Head of caudate nucleus (tissue), 42 donors: ENCODE measurements at places on chromosomes 6 and 20.

DNA sequence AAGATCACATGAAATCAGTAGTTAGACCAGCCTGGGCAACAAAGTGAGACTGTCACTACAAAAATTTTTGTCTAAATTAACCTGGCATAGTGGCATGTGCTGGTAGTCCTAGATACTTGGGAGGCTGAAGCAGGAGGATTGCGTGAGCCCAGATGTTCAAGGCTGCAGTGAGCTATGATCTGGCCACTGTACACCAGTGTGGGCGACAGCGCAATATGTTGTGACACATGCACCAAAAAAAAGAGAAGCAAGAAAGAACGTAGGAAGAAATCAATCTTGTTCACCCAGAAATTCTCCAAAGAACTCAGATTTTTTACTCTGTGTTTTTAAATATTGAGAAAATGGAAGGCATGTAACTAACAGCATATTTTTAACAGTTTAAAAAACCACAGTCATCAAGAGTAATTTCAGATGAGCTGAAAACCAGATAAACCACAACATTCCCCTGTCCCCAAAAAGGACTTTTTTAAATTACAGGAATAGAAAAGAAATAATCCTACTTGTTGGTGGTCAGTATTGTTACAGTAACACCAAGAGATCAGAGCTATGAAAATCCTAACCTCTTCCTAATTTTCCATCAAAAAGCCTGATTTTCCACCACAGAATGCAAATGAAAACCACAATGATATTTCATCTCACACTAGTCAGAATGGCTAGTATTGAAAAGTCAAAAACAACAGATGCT lies 240.2 kb downstream of the KHDC1L start:
- no peak for DNase-seq

DNA sequence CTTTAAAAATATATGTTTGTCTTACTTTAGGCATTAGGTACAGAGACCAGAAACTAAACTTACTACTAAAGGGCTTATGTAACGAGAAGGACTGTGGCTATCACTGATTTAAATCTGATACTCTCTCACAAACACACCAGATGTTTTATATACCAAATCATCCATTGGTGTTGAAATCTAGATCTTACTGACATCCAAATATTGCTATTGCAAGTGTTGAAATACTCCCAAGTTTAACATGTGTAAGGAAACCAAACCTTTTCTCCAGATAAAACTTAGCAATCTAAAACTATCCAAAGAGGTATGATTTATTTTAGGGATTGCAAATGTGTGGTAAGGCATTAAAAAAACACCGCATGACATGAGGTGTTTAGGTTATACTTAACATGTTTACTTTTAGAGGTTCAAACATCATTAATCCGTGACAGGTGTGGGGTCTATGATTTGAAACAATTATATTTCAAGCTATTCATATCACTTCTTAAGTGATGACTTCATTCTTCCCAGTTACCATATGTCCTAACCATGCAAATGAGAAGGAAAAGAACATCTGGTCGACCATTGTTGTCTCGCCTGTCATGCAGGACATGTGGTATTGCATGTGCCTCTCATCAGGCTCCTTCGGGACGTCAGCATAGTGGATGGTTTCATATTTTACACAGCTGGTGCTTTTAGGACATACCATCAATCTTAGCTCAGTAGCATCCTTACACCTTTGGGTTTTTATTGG lies 168.3 kb upstream of the SPACA1 start:
- DNase-seq = no peak

DNA sequence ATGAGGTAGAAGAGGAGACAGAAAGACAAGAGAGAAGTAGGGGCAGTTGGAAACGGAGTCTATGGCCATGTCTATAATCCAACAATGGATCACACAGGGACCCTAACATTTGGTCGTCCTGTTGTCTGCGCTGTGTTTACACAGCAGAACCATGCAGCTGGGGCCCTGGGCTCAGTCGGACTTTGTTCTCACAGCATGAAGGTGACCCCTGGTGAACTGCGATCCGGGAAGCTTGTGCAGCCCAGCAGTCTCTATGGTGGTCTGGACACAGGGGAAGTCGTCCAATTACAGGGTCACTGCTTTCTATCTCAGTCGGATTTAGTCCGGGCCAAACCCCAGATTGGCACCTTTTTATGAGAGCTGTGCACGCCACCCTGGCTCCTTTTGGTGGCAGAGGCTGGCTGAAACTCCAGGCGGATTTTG lies 153.6 kb downstream of the FOXA2 start:
- no peak for DNase-seq

DNA sequence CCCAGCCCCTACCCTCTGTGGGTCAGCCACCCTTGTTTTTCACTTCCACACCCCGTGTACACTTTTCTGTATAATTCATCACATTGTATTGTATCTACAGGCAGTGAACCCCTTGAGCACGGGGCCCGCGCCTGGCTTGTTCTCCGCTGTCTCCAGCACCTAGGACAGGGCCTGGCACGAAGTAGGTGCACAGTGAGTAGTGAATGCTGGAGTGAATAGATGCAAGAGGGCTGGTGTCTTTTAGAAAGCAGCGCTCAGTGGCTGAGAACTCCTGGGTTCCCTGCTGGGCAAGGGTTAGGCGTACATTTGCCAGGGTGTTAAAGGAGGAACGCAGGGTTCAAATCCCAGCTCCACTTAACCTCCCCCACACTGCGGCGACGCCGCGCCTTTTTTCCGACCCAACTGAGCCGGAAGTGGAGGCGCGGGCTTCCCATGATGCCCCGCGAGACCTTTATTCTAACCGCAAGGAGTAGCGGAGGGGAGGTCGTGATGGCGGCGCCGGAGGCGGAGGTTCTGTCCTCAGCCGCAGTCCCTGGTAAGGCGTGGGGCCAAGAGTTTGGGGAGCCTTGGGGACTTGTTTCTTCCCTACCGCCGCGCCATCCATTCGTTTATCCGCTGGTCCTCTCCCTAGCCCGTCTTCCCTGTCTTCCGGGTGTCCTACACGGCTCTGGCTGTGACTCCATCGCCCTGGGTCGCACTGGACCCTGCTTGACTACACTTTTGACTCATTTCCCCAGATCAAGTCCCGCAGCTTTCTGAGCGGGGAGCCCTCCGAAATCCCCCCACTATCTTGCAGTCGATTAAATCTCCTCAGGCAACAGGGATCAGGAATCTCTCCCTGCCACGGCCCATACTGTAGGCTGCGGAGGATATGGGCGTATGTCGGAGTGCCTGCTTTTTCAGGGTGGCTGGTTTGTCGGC lies at the start of gene MAD2L1BP:
MAD2L1BP (plus strand) TSS at position 454 of the 921 bp plus-strand sequence; CDS start at position 490, 36 bp downstream.
- DNase-seq = peak; percentile 96

DNA sequence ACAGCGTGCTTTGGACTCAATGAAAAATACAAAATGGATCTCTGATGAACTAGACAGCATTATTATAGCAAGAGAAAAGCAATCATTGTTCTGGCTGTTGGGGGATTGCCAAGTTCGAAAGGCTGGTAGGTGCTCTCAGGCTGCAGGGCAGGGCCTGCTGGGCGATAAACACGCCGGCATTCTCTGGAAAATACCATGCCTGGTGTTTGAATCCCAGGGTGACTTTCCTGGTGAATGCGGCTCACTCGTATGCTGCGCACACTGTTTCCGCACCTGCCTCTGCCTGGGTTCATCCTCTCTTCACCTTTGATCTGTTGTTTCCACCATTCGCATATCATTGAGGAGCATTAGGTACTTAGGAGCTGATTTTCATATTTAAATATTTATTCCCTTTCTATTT lies 37.4 kb downstream of the GCNT2 start:
- no peak for DNase-seq

- DNase-seq = no peak
Measured at GRCh38 chr6:65113581-65113980, 593.4 kb downstream of the EYS start.

GRCh38 chr20:568673-569415 lies 25.3 kb upstream of the CSNK2A1 start:
- DNase-seq = no peak

- no peak for DNase-seq
Measured at GRCh38 chr6:57216235-57217101, 5.6 kb downstream of the RAB23 start.

GRCh38 chr6:28906669-28907068 lies 17.1 kb downstream of the TRIM27 start:
- DNase-seq = no peak

DNA sequence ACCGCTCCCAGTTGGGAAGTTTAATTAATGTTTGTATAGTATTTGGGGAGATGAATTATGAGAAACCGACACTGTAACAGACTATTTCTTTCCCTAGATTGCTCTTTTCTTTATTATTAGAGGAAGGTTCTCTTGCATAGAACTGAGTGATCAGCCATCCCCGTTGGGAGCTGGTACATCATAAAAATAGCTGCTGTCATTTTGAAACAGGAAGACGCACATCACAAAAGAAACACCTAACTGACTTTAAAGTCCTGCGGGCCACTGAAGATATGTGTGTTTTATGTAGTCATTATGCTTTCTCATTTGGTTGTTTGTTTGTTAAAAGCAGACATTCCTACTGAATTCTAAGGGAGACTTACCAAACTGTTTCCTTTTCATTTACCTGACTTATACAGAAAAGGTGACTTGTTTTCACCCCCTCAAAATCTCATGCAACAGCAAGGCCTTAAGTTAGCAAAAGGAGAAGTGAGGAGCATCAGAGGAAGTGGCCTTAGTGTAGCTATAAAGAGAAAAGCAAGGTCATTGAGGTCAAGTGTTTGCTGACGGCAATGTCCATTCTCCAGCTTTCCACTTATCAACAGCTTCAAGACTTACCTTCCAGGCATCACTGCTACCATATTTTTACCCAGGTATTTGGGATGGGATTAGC lies 91.0 kb downstream of the PKHD1 start:
- no peak for DNase-seq

GRCh38 chr20:41030061-41030460 lies 1.4 kb downstream of the TOP1 start:
- no peak for DNase-seq

DNA sequence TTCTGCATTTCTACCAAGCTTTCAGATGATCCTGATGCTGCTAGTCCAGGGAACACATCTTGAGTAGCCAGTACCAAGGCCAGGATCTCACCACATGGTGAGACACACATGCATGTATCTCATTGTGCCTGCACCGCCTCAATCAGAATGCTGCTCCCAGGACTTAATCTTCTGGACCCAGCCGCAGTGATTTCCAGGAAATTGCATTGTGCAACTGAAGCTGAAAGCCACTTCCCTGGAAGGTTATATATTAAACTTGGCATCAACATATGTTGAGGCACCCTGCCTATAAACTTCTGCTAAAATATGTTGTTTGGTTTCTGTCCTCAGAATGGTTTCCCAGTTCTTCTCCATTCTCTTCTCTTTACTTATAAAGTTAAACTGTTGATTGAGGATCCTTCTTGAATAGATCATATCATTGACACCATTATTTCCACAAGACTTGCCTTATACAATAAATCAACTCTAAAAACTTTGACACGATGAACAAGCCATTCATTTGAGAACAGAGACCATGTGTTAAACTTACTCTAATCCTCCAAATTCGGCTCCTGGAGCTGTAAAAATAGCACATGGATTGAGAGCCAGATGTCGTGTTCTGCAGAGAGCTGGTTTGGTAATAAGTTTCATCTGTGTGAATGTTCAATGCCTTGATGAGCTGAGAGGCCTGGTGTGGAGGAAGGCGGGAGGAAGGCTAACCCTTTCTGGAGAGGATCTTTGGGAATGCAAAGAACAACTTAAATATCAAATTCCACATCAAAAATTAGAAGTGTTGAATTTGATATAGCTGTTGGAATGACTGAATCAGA lies 65.0 kb upstream of the PCSK2 start:
- no peak for DNase-seq

- DNase-seq = no peak
Measured at GRCh38 chr6:142481466-142481865, 179.7 kb downstream of the ADGRG6 start.

- no peak for DNase-seq
Measured at GRCh38 chr6:7644417-7644816, 54.4 kb downstream of the SNRNP48 start.

GRCh38 chr20:58021481-58021880 lies 207.0 kb downstream of the ANKRD60 start:
- no peak for DNase-seq

DNA sequence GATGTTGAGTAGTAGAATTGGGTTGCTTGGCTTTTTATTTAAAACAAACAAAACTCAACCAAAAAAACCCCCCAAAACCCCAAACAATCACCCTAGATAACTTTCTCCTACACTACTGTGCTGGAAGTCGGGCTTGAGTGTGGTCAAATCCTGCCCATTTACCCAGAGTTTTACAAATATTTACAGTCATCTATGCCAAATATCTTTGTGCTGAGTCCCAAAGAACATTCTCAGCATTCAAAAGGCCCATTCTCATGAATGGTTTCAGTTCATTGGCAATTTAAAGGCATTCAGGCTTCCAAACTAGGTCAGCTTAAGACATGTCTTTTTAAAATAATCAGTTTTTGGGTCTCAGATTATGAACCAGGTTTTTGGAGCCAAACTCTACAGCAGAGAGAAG lies 1.8 kb downstream of the RNF144B start:
- DNase-seq = no peak

GRCh38 chr6:53203483-53203882 lies 54.8 kb upstream of the GCM1 start:
- DNase-seq = no peak

- no peak for DNase-seq
Measured at GRCh38 chr20:59305908-59306655, 5.7 kb downstream of the EDN3 start.

GRCh38 chr6:127206531-127207095 lies 60.1 kb upstream of the RNF146 start:
- no peak for DNase-seq

GRCh38 chr6:6328451-6328850 lies 8.0 kb upstream of the F13A1 start:
- no peak for DNase-seq

- no peak for DNase-seq
Measured at GRCh38 chr6:3871939-3872338, 22.8 kb downstream of the FAM50B start.

- peak; percentile 6 for DNase-seq
Measured at GRCh38 chr20:50510706-50511542, 741 bp downstream of the PTPN1 start.

DNA sequence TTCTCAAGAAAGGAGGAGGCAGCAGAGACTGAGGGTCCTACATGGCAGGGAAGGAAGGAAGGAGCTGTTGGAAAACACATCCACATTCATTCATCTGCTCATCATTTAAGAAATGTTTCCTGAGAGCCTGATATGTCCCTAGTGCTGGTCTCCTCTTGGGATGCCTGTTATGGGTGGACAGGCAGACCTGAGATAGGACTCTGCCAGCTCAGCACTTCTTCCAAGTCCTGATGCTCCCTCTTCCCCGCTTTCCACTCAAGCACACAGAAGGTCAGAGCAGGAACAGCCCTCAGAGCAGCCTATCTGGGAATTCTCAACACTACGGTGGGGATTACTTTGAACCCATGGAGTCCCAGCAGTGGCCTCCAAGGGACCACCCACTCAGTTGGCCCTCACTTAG lies 8.0 kb upstream of the SIRPD start:
- DNase-seq = no peak

DNA sequence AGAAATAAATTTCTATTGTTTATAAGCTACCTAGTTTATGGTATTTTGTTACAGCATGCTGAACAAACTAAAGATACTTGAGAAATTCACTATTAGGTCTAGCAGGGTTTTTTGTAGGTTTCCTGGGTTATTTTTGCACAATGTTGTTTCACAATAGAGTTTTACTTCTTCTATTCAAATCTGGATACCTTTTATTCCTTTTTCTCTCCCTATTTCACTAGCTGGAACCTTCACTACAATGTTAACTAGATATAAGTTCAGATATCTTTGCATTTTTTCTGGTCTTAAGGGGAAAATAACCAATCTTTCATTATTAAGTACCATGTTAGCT lies 237.7 kb upstream of the CITED2 start:
- DNase-seq = no peak
